ENCODE measurements at places on chromosomes 4 and X.

GRCh38 chr4:82733636-82734035, 65.0 kb downstream of the SCD5 start:
- DNase-seq, result no peak

- peak; percentile 30 for DNase-seq
Measured at GRCh38 chr4:83535520-83536361, at the start of gene GPAT3. GPAT3 (plus strand) TSS chr4:83536108; CDS start chr4:83536623, 515 bp downstream.

- DNase-seq, result no peak
Measured at GRCh38 chrX:24283127-24283794, 30.6 kb downstream of the SUPT20HL2 start.

GRCh38 chrX:121254336-121254735, 206.9 kb downstream of the GLUD2 start:
- no peak for DNase-seq

- DNase-seq, result no peak
Measured at GRCh38 chr4:169313732-169314131, 43.0 kb upstream of the SH3RF1 start.

DNA sequence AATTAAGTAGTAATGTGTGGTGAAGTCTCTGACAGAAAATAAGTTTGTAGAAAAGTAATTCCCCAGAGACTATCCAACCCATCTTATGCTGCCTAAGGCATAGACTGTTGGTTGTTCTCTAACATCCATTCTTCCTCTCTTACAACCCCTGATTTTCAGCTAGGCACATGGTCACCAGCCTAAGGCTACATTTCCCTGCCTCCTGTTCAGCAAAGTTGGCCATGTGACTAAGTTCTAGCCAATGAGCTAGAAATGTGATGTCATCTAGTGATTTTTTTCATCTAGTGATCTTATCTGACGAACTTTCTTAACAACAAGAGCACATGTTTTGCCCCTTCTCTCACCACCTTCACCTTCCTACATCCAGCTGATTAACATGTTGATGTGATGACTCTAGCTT, 102.3 kb upstream of the S100G start:
- DNase-seq, result no peak

- no peak for DNase-seq
Measured at GRCh38 chr4:42101446-42101975, 50.9 kb downstream of the BEND4 start.

DNA sequence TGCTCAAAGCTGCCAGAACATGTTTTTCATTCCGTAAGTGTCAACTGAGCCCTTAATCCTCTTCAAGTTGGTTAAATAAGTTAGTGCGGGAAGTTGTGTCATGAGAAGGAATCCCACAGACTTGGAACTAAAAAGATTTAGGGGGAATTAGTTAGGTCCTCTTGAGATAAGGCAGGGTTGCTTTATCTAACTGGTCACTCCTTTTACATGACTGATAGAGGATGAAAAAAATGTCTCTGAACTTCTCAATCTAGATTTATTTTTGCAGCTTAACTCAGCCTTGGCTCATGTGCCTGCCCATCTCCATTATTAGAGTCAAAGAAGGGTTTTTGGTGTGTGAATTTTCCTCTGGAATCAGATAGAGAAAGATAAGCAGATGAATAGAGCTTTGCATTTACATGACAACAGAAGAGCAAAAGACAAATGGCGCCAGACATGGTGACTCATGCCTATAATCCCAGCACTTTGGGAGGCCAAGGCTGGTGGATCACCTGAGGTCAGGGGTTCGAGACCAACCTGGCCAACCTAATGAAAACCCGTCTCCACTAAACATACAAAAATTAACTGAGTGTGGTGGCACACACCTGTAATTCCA, 882.9 kb downstream of the RPA4 start:
- no peak for DNase-seq

GRCh38 chr4:57282933-57283310, 172.7 kb upstream of the IGFBP7 start:
- no peak for DNase-seq

DNA sequence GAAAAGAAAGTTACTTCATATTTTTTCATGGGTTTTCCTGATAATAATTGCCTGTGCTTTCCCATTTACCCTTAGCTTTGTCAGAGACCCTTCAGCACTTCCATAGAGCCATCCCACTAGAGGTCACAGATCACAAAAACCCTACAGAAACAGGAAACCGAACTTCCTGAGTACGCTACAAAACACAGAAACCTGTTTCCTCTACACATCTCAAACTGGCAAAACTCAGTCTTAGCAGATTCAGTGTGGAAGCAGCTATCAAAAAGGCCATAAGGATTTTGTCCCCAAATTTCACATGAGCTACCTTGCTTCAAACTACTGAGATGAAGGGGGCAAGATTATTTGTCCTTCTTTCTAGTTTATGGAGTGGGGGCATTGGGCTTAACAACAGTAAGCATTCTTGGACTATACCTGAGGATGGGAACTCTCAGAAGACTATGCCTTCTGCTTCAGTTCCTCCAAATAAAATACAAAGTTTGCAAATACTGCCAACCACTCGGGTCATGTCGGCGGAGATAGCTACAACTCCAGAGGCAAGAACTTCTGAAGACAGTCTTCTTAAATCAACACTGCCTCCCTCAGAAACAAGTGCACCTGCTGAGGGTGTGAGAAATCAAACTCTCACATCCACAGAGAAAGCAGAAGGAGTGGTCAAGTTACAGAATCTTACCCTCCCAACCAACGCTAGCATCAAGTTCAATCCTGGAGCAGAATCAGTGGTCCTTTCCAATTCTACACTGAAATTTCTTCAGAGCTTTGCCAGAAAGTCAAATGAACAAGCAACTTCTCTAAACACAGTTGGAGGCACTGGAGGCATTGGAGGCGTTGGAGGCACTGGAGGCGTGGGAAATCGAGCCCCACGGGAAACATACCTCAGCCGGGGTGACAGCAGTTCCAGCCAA, at the start of gene MMRN1:
Gene MMRN1, plus strand, starts transcription at position 206 of the 902 bp plus-strand sequence. Its CDS starts 118 bp downstream, at position 324.
- no peak for DNase-seq

GRCh38 chrX:109660435-109661143, 35.6 kb upstream of the KCNE5 start:
- DNase-seq, result no peak

DNA sequence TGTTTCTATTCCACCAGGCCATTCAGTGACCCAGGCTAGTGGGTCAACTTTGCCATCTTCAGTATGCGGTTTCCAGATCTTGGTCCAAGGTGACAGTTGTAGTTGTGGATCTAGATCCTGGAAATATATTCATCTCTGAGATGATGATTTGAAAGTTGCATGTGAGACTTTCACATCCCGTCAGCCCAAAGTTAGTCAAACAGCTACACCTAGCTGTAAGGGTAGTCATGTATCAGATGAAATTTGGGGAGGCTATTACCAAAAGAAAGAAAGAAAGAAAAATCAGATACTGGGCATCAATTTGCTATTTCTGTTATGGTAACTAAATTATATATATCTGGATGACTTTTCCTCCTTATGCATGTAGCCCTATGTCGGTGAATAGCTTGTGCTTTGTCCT, 259.4 kb upstream of the ARX start:
- no peak for DNase-seq

GRCh38 chr4:54954656-54955388, 170.6 kb downstream of the KDR start:
- no peak for DNase-seq

GRCh38 chrX:110145854-110146253, 142.9 kb downstream of the TMEM164 start:
- DNase-seq, result no peak

GRCh38 chr4:16508968-16509367, 282.7 kb upstream of the TAPT1 start:
- no peak for DNase-seq

GRCh38 chr4:26741491-26741871, 119.2 kb upstream of the STIM2 start:
- DNase-seq, result no peak

DNA sequence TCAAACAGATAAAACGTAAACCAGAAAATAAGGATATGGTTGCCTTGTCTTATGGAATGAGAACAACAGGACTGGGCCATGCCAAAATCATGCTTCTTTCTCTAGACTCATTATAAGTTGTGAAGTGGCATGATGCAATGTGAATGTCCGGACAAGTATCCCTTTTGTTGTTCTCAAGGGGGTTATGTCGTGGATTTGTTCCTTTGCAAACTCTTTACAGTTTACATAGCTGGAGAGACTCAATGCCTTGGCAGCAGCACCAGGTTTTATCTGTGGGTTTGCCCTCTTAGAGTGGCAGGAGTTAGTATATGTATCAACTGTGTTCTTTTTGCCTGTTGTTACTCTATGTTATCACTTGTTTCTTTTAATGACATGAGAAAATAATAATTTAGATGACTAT, 41.4 kb downstream of the SPRY1 start:
- no peak for DNase-seq

DNA sequence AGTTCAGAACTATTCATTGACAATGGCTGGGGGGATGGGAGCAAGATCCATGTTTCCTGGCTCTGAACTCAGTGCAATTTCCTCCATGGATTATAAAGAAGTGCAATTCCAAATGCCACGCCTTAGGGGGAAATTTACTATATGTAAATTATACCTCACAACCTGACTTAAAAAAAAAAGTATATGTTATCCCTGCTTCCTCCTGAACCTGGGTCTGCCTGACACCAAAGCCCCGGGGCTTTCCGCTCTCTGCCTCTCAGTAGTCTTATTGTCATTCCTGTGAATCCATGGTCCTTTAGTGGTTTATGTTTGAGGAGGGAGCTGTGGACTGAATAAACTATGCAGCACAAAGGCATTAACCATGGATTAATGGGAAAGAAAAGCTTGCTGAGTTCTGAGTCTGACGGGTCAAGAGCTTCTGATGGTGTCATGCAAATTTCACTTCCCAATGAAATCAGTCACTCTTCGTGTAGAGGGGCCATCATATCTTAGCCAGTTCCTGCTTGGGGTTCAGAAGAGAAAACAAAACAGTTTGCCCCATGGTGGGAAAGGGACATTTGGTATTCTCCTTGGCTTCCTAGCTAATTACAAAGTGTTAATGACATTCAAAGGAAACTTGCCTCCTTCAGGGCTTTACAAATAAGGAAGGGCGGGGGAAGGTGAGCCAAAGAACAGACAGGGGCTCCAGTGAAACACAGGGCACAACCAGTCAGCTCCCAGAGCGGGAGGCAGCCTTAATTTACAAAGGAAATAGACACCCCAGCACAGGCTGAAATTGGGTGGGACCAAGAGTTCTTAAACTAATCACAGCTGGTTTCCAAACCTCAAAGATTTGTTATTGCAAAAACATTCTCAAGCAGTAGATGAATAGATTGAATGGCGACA, 14.3 kb downstream of the FAM9C start:
- DNase-seq, result no peak

DNA sequence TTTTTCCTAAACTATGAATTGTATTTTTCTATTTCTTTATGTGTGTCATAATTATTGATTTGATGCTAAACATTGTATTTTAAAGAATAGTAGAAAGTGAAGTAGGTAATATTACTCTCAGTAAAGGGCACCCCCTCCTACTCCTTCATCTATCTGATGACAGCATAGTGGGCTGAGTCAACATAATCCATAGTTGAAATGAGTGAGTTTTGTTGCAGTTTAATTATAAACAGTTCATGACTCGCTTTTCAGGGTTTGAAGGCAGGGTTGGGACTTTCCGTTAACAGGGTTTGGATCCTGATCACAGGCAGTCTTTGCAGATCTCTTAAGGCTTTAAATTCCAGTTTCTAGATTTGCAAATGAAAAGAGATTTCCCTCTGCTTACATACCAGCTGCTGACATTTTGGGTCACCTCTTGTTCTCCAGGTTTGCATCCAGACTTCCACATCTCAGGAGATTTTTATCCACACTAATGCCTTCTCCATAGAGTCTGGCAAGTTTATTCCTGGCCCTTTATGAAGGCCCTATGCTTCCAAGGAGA, 54.0 kb upstream of the TACR3 start:
- no peak for DNase-seq

- no peak for DNase-seq
Measured at GRCh38 chrX:45714866-45715265, 514.2 kb upstream of the DIPK2B start.

DNA sequence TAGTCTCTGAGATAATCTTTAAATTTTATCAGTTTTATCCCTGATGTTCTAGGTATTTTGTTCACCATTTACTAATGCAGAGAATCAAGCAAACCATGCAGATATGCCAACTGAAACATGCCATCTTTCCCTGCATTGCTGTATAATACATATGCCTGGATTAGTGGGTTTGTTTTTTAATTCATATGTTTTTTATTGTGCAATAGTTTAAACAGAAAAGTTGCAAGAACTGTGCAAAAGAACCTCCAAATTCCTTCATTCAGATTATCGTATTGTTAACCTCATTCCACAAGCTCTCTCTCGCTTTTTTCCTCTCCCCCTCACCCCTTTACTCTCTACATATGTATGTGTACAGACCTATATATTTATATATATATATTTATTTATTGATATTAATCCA, 244.6 kb downstream of the NKX6-1 start:
- DNase-seq, result no peak

- DNase-seq, result peak; percentile 4
Measured at GRCh38 chrX:129360175-129360574, 163.1 kb downstream of the SMARCA1 start.

GRCh38 chr4:80007745-80008149, 65.3 kb downstream of the ANTXR2 start:
- no peak for DNase-seq

DNA sequence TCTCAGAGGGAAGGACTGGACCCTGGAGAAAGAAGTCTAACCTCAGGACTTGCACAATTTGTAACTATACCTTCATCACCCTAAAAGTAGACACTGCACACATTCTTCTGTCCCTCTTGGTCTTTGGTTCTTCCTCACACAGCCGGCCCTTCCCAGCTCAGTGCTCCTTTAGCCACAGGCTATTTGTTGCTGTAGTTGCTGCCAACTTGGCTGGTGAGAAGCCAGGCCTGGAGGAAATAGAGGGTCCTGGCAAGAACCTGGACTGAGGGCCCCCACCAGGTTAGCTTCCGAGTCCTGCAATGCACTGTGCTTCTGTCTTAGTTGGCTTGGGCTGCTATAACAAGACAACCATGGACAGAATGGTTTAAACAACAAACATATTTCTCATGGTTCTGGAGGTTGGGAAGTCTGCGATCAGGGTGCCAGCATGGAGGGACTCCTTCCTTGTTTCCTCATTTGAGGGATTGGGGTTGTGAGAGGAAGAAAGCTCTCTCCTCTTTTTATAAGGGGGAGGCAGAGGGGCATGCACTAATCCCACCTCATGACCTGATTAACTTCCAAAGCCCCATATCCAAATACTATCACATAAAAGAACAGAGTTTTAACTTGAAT, 4.4 kb upstream of the FGF5 start:
- no peak for DNase-seq

DNA sequence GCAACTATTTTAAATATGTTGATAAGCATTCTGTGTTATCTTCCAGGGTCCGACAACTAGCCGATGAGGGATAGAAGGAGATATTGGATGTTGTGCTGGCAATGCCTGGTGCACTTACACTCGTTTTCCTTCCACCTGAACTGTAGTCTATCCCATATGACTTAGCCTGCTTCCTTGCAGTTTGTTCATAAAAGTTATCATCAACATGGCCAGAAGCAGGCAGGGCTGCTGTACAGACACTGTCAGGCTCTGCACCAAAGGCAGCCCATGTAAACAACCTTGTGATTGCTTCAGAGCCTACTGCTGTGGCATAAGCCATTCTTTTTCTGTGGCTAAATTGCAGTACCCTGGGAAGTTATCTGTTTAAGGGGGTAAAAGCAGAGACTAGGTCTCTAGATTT, 1.6 kb downstream of the MAPK10 start:
- DNase-seq, result no peak

Measured in HS-27A (cell line).